ENCODE measurements at places on chromosomes 1 and 21.

DNA sequence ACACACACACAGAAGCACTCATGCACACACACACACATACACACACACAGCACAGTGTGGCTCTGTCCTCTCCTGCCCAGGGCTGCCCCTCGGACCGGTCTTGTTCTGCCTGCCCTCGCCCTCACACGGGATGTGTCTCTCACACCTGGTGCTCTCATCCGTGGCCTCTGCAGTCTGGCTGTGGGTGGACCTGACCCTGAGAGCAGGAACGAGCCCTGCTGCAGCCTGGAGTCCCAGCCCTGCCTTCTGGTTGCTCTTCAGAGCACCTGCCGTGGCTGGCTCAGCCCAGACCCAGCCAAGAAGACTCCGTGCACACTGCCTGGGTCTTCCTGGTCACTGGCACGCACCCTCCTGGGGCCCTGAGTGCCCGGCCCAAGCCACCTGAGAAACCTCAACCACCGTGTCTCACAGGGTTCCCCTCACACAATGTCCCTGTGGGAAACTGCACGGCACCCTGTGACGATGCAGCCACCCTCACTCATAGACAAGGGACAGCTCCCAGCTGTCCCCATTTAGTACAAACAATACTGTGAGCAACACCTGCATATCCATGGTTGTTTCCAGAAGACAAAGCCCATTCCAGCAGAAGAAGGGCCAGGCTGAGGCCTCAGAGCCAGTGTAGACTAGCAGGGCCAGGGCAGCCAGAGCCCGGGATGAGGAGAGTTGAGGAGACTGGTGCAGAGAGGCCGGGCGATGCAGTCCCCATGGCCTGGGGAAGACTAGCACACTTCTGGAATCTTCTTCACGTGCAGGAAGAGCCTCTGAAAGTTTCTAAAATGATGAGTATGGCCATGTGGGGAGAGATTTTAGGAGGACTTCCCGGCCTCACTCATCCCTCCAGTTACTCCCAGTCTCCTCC is 234.0 kb downstream of the NPHP4 start:
- no peak for DNase-seq

GRCh38 chr1:22794647-22795365 is 84.2 kb downstream of the EPHB2 start:
- no peak for DNase-seq

- DNase-seq: no peak
These were observed 37.6 kb upstream of the PGBD5 start for GRCh38 chr1:230463760-230464159.

DNA sequence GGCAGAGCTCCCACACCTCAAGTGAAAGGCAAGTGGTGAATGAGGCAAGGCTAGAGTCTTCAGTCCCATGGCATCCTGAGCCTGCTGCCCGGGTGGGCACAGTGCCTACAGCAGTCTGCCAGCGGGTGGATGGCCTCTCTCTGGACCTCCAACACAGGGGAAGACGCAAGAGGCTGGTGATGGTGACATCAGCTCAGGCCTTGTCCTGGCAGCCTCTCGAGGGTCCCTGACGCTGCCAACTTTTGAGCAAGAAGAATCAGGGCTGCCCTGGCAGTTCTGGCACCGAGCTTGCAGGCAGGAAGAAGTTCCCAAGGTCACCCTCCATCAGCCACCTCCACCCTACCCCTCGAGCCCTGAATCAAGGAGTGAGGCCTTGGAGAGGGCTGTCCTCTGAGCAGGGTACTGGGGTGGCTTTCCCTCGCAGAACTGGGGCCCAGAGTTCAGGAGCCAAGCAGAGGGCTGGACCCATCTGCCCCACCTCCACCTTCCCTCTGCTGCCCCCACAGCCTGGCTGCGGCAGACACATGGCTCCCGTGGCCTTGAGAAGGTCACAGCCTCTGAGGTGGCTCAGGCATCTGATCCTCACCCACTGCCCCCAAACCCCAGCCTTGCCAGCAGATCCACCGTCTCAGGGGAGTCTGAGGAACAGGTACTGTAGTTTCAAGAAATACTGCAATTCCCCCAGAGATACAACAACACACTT is 5.8 kb downstream of the RAP1GAP start:
- no peak for DNase-seq

- DNase-seq: no peak
These were observed 8.2 kb downstream of the MATN1 start for GRCh38 chr1:30715216-30715615.

GRCh38 chr1:153277852-153278251 is 18.4 kb downstream of the LORICRIN start:
- no peak for DNase-seq

DNA sequence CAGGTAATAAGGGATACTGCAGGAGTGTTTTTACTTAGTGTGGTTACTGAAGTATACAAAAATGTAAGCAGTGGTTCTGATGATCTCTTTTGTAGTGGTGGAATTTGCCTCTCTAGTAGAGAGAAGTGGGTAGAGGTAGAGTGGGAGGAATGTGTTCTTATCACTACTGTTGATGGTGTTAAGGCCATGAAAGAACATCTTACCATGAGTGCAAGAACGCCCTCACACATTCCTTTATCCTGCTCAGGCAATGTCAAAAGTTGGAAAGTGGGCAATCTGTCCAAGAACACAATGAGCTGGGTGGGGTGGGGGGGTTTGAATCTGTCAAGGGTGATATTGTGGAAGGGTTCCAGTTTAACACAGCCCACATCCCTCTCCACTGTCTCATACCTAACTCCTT is 78.6 kb downstream of the TTLL7 start:
- DNase-seq: no peak

All from hematopoietic multipotent progenitor cell treated with erythropoietin and hydrocortisone succinate and interleukin-3 and kit ligand, for 17 days (in vitro differentiated cells).